WTC11 (cell line): ENCODE measurements at places on chromosomes 4 and X.

DNA sequence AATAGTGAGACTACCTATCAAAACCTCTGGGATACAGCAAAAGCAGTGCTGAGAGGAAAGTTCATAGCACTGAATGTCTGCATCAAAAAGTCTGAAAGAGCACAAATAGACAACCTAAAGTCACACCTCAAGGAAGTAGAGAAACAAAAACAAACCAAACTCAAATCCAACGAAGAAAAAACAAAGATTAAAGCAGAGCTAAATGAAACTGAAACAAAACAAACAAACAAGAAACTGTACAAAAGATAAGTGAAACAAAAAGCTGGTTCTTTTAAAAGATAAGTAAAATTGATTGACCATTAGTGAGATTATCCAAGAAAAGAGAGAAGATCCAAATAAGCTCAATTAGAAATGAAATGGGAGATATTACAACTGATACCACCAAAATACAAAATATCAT lies 378.3 kb upstream of the NDST4 start:
- no peak for DNase-seq

GRCh38 chr4:73844806-73845205 lies 8.3 kb upstream of the PF4V1 start:
- no peak for DNase-seq

- DNase-seq, result no peak
These were observed 108.3 kb upstream of the CAMK2D start for GRCh38 chr4:113869743-113870375.

DNA sequence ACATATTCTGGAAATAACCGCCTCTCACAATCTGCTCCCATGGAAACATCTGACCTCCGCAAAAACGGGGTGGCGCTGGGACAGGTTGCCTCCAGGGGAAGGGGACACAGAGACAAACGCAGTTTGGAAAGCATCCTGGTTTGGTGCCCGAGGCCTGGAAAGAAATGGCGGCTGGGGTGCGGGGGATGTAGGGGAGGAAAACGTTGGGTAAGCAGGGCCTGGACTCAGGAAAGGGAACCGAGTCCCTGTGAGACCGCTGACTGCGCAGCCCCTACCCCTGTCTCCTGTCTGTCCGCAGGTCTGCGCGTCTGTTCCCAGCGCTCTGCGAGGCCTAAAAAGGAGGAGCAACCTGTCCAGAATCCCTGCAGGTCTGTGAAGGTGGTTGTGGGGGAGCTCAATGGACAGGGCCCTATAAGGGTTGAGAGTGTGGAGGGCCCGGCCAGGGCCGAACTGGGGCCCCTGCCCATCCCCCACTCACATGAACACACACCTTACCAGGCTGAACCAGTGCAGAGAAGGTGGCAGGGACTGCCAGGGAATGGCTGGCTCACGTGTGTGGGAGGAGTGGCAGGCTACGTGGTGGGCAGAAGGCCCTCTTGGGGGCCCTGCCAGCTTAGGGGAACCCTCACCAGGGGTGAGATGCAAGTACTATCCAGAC lies 672 bp downstream of the TCEAL3 start:
- no peak for DNase-seq

DNA sequence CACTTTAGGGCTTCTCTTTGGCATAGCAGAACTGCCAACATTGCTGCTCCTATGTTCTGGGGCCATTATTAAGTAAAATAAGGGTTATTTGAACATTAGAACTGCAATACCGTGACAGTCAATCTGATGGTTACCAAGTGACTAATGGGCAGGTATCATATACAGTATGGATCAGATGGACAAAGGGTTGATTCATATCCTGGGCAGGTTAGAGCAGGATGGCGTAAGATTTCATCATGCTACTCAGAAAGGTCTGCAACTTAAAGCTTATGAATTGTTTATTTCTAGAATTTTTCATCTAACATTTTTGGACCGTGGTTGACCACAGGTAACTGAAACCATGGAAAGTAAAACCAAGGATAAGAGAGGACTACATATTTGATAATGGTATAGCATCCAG lies 40.9 kb downstream of the BRCC3 start:
- no peak for DNase-seq

- no peak for DNase-seq
These were observed 45.1 kb upstream of the LAMP2 start for GRCh38 chrX:120514236-120514635.

GRCh38 chr4:8162625-8163024 lies 4.0 kb upstream of the ABLIM2 start:
- DNase-seq, result no peak

- no peak for DNase-seq
These were observed 669.2 kb upstream of the AADAT start for GRCh38 chr4:170758988-170759387.

DNA sequence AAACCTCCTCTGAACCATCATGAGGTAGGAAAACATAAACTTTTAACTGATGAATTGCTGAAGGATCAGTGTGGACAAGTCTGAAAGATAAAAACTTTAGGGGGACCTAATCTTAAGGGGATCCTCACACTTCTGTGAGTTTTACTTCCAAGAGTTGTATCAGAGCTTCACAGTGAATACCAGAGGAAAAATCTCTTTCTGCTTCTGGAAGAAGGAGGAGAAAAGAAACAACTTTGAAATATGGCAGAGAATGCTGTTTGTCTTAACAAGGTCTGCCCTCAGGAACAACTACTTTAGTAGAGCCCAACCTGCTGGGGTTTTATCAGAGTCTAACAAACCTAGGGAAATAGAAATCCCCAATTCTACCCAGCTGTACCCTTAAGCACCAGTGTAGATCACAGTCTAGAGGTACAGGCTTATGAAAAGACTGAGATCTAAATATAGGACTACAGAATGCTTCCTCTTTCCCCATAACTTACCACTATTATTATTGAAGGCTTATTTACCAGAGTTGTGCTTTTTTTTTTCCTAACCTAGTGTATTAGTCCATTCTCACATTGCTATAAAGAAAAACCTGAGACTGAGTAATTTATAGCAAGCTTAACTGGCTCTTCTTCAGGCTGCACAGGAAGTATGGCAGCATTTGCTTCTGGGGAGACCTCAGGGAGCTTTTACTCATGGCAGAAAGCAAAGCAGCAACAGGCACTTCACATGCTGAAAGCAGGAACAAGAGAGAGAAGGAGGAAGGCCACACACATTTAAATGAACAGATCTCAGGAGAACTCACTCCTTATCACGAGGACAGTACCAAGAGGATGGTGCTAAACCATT lies 167.9 kb downstream of the CAMK2D start:
- DNase-seq, result no peak

DNA sequence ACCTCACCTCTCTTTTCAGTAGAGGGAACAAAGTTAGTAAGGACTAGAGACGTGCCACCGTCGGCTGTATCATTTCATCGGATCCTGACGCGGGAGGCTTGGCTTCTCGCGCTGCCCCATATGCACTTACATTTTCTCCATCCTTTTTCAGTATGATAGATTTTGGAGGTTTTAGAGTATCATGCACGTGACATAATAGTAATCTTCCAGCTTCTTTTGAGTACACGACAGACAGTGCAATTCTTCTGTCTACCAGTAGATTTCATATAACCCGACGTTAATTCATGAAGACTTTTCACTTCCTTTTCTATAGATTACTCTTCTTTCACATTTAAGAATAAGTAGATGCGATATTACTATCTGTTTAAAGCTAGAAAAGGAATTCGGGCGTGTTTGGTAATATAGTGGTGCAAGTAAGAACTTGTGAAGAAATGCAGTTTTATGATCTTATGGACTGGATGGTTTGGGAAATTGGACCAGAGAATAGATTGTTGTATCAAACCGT lies 1.0 kb downstream of the CDS1 start:
- no peak for DNase-seq

- no peak for DNase-seq
These were observed 25.0 kb upstream of the FRMPD4 start for GRCh38 chrX:12113321-12113720.

DNA sequence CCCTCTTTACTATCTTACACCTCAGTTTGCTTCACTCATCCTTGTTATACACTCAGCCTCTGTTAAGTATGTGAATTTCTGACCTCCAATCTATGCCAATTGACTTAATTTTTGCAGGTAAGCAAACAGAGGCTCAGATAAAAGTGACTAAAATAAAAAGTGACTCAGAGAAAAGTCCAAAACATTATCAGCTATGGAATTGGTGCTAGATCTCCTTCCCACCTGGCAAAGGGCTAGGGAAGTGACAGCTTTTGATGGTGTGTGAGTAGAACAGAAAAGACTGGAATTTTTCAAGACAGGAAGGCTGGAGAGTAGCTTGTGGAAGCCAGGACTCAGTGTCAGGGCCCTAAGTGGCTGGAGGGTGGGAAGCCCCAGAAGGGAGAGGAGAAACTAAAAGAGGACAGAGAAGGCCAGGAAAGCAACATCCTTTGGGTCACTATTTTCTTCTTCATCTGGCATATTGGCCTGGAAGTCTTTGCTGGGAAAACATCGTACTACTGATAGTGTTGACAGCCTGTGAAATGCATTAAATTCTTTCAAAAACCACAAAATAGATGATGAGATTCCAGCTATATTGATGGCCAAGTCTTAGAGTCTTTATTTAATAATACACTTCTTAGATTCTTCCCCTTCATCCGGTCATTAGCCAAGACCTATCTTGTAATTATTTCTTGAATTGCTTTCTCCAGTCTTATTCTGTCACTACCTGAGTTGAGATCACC lies 392.8 kb downstream of the RAPGEF2 start:
- DNase-seq, result no peak

- DNase-seq, result no peak
These were observed 29.1 kb upstream of the TRO start for GRCh38 chrX:54891573-54891972.

- DNase-seq, result no peak
These were observed 61.8 kb downstream of the NEIL3 start for GRCh38 chr4:177371461-177371860.

DNA sequence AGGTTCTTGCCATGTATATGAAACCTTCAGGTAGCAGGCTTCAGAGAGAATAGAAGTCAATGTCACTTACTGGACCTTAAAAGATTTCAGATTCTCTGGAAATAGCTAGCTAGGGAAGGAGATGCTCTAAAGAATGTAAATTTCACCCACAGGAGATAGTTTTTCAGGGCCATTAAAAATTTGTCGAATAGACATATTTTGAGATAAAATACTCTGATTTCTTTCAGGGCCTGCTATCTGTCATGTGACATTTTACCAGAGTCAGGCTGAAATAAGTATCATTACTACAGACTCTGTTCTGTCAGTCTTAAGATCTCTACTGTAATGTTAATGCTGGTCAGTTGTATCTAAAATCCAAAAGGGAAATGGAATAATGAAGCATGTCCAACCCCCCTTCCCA lies 15.7 kb upstream of the IL15 start:
- no peak for DNase-seq

GRCh38 chrX:42541554-42541953 lies 236.4 kb downstream of the PPP1R2C start:
- no peak for DNase-seq

DNA sequence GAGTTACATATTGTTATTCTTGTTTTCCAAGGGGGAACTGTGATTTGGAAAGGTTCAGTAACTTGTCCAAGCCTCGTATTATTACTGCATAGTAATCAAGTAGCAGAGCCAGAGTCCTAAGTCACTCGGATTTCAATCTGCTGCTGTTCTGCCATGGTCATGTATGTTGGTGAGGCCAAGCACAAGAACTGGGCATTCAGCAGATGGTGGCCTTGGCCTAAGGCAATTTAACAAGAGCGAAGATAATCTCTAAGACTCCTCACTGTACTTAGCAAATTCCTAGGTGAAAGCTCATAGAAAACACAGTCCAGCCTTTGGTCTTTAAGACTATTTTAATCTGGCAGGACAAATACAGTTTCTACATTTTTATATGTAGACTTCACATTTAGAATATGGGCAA lies 64.8 kb downstream of the NDST3 start:
- no peak for DNase-seq

DNA sequence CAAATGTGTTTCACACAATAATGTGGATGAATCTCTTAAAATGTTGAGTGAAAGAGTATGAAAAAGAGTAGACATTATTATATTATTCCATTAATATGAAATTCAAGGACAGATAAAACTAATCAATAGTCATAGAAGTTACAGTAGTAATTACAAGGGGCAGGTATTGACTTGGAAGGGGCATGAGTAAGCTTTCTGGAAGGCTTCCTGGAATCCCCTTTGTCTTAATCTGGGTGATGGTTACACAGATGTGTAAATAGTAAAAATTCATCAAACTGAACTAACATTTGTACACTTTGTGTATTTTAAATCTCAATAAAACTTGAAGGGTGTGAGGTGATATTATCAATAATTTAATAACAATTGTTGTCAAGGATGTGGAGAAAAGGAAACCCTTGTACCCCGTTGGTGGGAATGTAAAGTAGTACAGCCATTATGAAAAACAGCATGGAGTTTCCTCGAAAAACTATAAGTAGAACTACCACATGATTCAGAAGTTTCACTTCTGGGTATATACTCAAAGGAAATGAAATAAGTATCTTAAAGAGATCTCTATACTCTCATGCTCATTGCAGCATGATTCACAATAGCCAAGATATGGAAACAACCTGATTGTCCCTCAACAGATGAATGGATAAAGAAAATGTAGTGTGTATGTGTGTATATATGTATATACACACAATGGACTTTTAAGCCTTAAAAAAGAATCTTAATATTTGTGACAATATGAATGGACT lies 96.9 kb upstream of the MID1IP1 start:
- DNase-seq, result no peak
